ENCODE measurements at places on chromosomes 5 and 9. TPM values are rescaled to one million over a fixed set of nuclear protein-coding genes. Genes with fewer than 3 reads are reported as not detected.

GRCh38 chr9:114958844-114959235 lies 28.4 kb upstream of the TNFSF8 start:
- DNase-seq, result no peak
- H3K27ac ChIP-seq, result peak overlapping the region; percentile 57
- H3K4me3 ChIP-seq, result peak overlapping the region; percentile 83
- H3K27me3 ChIP-seq, result peaks cover 6% of the 10 kb centered on the region
- no peaks in the 10 kb centered on the region for H3K36me3 ChIP-seq
- H3K4me1 ChIP-seq, result peaks cover 11% of the 10 kb centered on the region

DNA sequence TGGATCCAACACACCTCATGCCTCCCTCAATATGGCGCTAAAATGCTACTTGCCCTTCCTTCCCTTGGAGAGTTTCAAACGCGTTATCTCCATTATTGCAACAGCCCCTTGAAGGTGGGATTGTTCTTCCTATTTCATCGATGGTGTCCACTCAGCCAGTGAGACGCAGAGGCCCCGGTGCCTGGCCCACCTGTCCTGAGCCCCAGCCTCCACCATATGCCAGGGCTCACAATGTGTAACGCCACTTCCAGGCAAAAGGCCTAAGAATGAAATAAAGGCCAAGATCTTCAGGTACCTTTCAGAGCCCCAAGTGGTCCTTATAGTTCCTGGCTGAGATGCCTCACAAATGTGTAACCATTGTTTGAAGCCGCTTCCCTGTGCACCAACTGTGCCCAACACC lies 170.7 kb upstream of the PHYKPL start:
- peaks cover 33% of the 10 kb centered on the region for H3K27me3 ChIP-seq
- H3K4me3 ChIP-seq, result no peak overlapping the region
- H3K36me3 ChIP-seq, result no peaks in the 10 kb centered on the region
- DNase-seq, result no peak

DNA sequence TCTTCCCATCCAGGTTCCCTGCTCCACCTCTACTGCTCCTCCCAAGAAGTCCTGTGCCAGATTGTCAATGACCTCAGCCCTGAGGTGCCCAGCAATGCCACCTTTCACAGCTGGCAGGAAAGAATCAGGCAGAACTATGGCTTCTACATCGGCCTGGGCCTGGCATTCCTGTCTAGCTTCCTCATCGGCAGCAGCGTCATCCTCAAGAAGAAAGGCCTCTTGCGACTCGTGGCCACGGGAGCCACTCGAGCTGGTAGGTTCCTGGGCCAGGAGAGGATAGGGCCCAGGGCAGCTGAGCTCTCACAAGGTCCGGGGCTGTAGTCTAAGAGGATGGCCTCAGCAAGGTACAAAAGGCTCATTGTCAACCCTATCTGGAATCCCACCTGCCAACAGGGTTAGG lies 3.1 kb downstream of the NIPAL4 start:
- DNase-seq, result no peak
- peaks cover 32% of the 10 kb centered on the region for H3K4me1 ChIP-seq
- peaks cover 4% of the 10 kb centered on the region for H3K36me3 ChIP-seq
- H3K27me3 ChIP-seq, result peaks cover 8% of the 10 kb centered on the region
- no peak overlapping the region for H3K4me3 ChIP-seq

Gene LURAP1L
- not detected for total RNA-seq

Gene HTR4
- total RNA-seq, result not detected

GRCh38 chr9:94918038-94918753 lies 191.7 kb downstream of the AOPEP start:
- H3K27ac ChIP-seq, result peak overlapping the region; percentile 74
- H3K4me1 ChIP-seq, result peaks cover 11% of the 10 kb centered on the region
- no peaks in the 10 kb centered on the region for H3K27me3 ChIP-seq
- H3K36me3 ChIP-seq, result peaks cover 5% of the 10 kb centered on the region

GRCh38 chr5:140106805-140107311 lies 7.1 kb upstream of the PURA start:
- peak overlapping the region; percentile 98 for H3K4me3 ChIP-seq
- no peaks in the 10 kb centered on the region for H3K36me3 ChIP-seq
- peaks cover 22% of the 10 kb centered on the region for H3K4me1 ChIP-seq
- peak overlapping the region; percentile 96 for H3K27ac ChIP-seq

Gene MARCOL
- not detected for total RNA-seq

DNA sequence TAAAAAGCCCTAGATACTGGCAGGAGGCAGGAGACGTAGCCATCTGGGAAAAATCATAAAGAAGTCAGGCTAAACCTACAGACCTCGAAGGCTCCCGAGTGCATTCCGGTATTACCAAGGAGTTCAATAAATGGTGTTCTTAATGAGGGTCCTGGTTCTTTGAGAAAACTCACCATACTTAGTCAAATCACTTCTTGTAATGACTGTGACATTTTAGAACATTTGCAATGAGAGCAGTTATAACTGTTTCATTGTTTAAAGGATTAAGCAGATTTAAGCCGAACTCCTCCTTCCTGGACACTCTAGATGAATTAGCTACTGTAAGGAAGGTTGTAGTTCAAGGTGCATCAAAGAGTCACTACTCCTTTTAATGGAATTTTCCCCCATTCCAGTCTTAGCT lies 67.8 kb downstream of the EFNA5 start:
- no peak overlapping the region for H3K27ac ChIP-seq
- no peak for DNase-seq
- H3K4me3 ChIP-seq, result no peak overlapping the region

DNA sequence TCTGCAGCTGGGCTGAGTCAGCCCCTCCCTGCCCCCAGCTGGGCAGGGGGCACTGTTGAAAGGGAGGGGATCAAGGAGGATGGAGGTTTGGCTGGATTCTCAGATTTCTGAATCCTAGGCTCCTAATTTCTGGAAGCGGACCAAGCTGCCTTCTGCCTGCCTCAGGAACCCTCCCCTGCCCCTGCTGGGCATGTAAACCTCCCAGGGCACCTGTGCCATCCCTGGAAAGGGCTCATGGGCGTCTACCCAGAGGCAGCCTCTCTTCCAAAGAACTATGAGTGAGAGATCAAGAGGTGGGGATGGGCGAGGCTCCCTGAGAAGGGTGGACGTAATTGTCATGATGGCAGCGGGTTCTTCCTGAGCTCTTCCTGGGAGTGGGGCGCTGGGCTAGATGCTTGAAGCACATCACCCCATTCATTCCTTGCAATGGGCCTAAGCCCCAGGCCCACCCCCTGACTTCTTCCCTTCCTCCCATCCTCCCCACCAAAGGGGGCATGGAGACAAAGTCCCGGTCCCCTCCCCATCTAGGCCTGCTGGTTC lies 21.6 kb downstream of the CSF1R start:
- H3K4me1 ChIP-seq, result peaks cover 18% of the 10 kb centered on the region
- H3K27me3 ChIP-seq, result peaks cover 4% of the 10 kb centered on the region
- no peak for DNase-seq
- H3K27ac ChIP-seq, result no peak overlapping the region
- H3K4me3 ChIP-seq, result no peak overlapping the region

Gene ANGPTL2
- not detected for total RNA-seq

DNA sequence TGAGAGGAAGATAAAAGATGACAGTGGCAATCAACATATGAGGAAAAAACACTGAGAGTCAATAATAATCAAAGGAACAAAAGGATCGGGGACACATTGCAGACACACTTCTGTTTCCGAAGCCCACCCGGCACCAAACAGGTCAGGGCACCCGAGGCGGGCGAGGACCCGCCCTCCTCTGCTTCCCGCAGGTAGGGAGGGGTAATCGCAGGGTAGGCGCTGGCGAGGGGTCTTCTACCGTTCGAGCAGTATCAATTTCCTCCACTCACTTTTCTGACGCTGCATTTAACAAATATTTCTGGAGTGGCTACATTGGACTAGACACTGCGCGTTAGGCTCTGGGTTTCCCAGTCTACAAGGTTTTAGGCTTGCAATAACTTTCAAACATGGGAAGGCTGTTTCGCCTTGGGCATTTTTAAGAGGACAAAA lies 1.3 kb downstream of the TXN start:
- DNase-seq, result no peak
- H3K4me1 ChIP-seq, result peaks cover 46% of the 10 kb centered on the region
- peaks cover 2% of the 10 kb centered on the region for H3K36me3 ChIP-seq
- H3K27ac ChIP-seq, result peak overlapping the region; percentile 94
- no peaks in the 10 kb centered on the region for H3K27me3 ChIP-seq

- H3K36me3 ChIP-seq, result peaks cover 1% of the 10 kb centered on the region
- no peak for DNase-seq
- peaks cover 23% of the 10 kb centered on the region for H3K27me3 ChIP-seq
- no peak overlapping the region for H3K4me3 ChIP-seq
- H3K27ac ChIP-seq, result no peak overlapping the region
- H3K4me1 ChIP-seq, result no peaks in the 10 kb centered on the region
Measured at GRCh38 chr9:124788542-124789217, 11.7 kb downstream of the OLFML2A start.

DNA sequence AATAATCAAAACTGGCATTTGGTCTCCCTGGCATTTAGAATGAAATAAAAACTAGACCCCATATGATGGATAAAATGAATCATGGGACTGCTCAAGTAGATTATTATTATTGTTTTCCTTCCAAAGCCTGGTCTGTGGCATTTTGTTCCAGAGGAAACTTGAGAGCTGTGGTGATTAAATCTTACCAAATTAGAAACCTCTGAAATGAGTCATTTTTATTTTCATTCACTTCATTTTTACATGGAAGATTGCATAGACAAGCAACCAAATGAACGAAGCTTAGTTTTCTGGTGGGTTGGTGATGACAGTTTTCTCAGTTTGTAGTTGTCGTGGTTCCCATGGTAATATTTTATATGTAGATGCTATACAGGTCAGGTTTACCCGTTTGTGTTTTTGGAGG lies 23.4 kb downstream of the PAM start:
- no peak for DNase-seq
- peak overlapping the region; percentile 54 for H3K27ac ChIP-seq
- H3K36me3 ChIP-seq, result peaks cover 2% of the 10 kb centered on the region
- H3K4me1 ChIP-seq, result peaks cover 18% of the 10 kb centered on the region
- no peaks in the 10 kb centered on the region for H3K27me3 ChIP-seq

DNA sequence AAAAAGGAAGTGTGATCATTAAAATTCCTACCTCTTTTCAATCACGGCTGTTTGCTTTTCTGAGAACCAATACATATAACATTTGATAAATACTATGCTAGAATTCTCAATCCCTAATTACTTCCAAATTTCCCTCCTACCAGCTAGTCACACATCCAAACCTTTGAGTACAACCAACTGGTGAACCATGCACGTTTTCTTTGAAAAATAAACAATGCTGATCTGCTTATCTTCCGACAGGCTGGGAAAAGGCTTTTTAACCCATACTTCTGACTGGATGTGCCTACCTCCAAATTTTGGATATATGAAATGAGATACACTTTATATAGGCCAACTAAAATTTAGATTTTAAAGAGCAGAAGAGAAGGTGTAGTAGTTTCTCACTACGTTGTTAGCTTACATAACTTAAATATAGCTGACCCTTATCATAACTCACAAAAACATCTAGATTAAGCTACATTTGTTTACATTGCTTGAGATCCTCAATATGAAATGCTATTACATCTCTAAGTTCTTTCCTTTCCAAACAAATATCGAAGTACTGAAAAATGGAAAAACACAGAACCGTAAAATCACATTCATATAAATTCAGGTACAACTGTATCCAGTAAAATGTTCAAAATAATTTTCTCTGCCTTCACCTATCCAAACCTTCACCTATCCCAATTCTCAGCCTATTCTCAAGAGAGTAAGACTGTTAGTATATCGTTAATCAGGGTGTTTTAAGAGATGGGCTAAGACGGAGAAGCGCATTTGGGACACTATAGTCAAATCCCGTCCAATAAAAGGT lies 2.1 kb downstream of the NR3C1 start:
- DNase-seq, result no peak
- no peaks in the 10 kb centered on the region for H3K36me3 ChIP-seq

- H3K36me3 ChIP-seq, result no peaks in the 10 kb centered on the region
- H3K4me1 ChIP-seq, result peaks cover 2% of the 10 kb centered on the region
- no peak for DNase-seq
- H3K27me3 ChIP-seq, result peaks cover 47% of the 10 kb centered on the region
- H3K4me3 ChIP-seq, result no peak overlapping the region
Measured at GRCh38 chr9:4375424-4376200, 75.7 kb upstream of the GLIS3 start.

- no peak overlapping the region for H3K4me3 ChIP-seq
- H3K27me3 ChIP-seq, result peaks cover 73% of the 10 kb centered on the region
- H3K4me1 ChIP-seq, result peaks cover 16% of the 10 kb centered on the region
Measured at GRCh38 chr5:88661806-88662207, 221.2 kb downstream of the MEF2C start.

Gene ORM2
- total RNA-seq, result not detected

- H3K27me3 ChIP-seq, result peaks cover 58% of the 10 kb centered on the region
- H3K4me1 ChIP-seq, result no peaks in the 10 kb centered on the region
- no peaks in the 10 kb centered on the region for H3K36me3 ChIP-seq
- H3K4me3 ChIP-seq, result no peak overlapping the region
- no peak overlapping the region for H3K27ac ChIP-seq
Measured at GRCh38 chr5:175378444-175379028, 65.4 kb downstream of the DRD1 start.

Gene CYLC2
- not detected for total RNA-seq

GRCh38 chr9:137351781-137352501 lies 49.9 kb upstream of the NRARP start:
- DNase-seq, result no peak
- no peaks in the 10 kb centered on the region for H3K36me3 ChIP-seq
- H3K27ac ChIP-seq, result no peak overlapping the region
- no peaks in the 10 kb centered on the region for H3K4me1 ChIP-seq
- H3K4me3 ChIP-seq, result no peak overlapping the region

GRCh38 chr9:129623331-129623730 lies 2.4 kb upstream of the C9orf50 start:
- H3K27me3 ChIP-seq, result peaks cover 32% of the 10 kb centered on the region
- H3K4me3 ChIP-seq, result no peak overlapping the region
- H3K27ac ChIP-seq, result no peak overlapping the region
- H3K4me1 ChIP-seq, result peaks cover 28% of the 10 kb centered on the region
- DNase-seq, result no peak

Gene FOXI1
- 0.18 TPM for total RNA-seq

GRCh38 chr5:55601628-55602027 lies 66.9 kb upstream of the PLPP1 start:
- peaks cover 10% of the 10 kb centered on the region for H3K4me1 ChIP-seq
- H3K27ac ChIP-seq, result no peak overlapping the region
- no peak overlapping the region for H3K4me3 ChIP-seq
- no peak for DNase-seq

GRCh38 chr5:115170134-115170928 lies 623 bp upstream of the TRIM36 start:
- peaks cover 77% of the 10 kb centered on the region for H3K27me3 ChIP-seq
- DNase-seq, result no peak

Gene CDKN2A
- total RNA-seq, result 5.7 TPM

GRCh38 chr9:130235558-130236435 lies 29.8 kb upstream of the HMCN2 start:
- H3K27me3 ChIP-seq, result no peaks in the 10 kb centered on the region
- peak overlapping the region; percentile 41 for H3K27ac ChIP-seq
- no peaks in the 10 kb centered on the region for H3K36me3 ChIP-seq
- peak; percentile 60 for DNase-seq
- peaks cover 16% of the 10 kb centered on the region for H3K4me1 ChIP-seq

DNA sequence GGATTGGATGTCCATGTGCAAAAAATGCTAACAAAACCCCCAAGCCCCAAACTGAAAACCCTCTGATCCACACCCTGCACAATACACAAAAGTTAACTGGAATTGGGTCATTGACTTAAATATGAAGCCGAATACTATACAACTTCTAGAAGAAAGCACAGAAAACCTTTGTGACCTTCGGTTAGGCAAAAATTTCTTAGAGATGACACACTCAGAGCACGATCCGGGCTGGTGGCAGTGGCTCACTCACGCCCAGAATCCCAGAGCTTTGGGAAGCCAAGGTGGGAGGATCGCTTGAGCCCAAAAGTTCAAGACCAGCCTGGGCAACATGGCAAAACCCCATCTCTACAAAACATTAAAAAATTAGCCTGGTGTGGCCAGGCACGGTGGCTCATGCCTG lies 1.8 kb upstream of the DIPK1B start:
- peaks cover 4% of the 10 kb centered on the region for H3K4me1 ChIP-seq
- no peak overlapping the region for H3K4me3 ChIP-seq
- peaks cover 45% of the 10 kb centered on the region for H3K27me3 ChIP-seq
- DNase-seq, result no peak
- H3K27ac ChIP-seq, result no peak overlapping the region

Measured in T-helper 17 cell (primary cell).